ENCODE measurements at places on chromosomes 1 and 21.

GRCh38 chr1:58922302-58923089 lies 138.6 kb upstream of the JUN start:
- DNase-seq, result no peak

DNA sequence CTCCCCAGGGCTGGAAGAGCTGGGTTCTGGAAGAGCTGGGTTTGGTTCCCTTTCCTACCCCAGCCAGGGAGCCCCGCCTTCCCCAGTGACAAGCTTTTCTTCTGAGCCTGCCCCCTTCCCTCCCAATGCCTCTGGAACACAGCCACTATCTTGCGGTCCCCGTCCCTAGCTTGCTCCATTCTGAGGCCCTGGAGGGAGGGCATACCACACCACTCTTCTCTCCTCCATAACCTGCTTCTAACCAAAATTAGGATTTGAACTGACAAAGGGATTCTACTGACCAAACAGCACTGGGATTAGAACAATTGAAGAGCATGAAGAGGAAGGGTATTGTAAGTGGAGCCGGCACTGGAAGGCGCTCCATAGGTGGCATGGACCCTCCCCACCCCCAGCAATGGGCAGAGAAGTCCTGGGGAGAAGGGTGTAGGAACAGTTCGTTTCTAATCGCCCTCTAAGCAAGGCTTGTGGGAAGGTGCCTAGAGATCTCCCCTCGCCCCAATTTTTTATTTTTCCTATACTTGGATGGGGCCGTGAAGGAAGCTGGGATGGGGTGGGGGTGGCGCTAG lies 690 bp downstream of the C1orf216 start:
- no peak for DNase-seq

DNA sequence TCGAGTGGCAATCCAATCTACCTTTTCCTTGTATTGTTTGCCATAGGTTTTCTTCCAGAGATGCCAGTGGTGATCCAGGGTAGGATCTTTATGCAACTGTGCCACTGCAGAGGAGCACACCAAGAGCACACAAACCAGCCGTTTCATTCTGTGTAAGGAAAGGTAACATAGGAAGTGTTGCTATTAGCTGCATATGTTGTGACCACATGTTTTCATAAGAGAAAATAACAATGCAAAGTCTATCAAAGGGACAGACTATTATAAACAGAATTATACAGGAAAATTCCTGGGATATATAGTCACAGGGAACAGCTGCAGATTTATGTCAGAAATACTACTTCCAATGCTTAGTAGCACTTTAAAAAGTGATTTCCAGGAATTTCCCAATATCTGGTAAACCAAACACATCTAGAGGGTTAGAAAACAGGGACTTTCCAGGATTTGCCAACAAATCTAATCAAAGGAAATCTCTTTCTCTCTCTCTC lies 919 bp downstream of the CTSS start:
- no peak for DNase-seq

GRCh38 chr1:184806296-184806721 lies 51.7 kb upstream of the EDEM3 start:
- DNase-seq, result no peak

GRCh38 chr1:16205891-16206546 lies 6.4 kb downstream of the ARHGEF19 start:
- no peak for DNase-seq

GRCh38 chr1:150256554-150257341 lies 826 bp upstream of the CA14 start:
- no peak for DNase-seq

DNA sequence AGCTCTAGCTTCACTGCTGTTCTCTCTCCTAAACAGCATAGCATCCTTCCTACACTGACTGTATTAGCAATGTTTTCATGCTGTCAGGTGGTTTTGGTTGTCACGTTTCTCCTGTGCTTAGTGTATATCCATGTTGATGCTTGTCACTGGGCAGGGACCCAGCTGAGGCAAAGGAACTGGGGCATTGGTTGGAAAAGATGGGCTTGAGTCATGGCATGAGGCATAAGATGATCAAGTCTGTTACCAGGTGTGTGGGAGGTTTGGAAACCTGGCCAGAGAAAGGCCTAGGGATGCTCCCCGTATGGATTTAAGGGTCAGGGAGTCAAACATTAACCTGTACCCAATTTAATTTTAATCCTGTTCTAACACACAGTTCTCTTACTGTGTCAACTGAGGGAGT lies 69.6 kb downstream of the OSBPL9 start:
- no peak for DNase-seq

- peak; percentile 48 for DNase-seq
Measured at GRCh38 chr1:156889802-156890580, 3.5 kb upstream of the PEAR1 start.

GRCh38 chr1:15722836-15723532 lies 13.1 kb upstream of the SLC25A34 start:
- no peak for DNase-seq

GRCh38 chr21:29433366-29434059 lies 134.8 kb downstream of the BACH1 start:
- DNase-seq, result no peak

DNA sequence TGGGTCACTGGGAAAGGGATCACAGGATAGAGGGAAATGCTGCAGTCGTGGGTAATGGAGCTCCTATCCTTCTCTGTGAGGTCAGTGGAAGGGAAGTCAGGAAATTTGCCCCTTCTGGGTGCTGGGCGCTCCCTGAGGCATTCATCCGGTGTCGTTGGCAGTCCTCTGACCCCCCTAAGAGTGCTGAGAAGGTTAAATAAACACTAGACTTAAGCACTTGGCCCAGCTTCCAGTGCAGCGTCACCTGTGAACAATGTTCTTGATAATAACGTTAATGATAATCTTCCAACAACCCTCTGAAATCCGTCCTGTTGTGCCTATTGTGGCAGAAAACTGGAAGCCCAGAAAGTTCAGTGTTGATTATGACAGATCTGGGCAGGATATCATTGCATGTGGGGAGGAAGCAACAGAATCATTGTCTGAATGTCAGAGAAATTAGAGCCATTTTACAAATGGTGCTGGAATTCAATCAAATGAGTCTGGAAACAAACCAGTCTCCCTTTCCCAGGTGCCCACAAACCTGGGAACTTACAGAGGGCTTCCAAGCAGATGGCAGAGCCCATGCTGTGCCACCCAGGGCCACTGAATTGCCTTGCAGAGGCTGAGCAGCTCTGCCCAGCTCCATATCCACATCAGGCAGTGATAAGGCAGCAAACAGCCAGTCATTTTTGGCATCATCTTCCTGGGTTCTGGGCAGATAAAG lies 216.8 kb downstream of the KAZN start:
- DNase-seq, result no peak

- DNase-seq, result no peak
Measured at GRCh38 chr1:2208309-2209239, 14.0 kb upstream of the FAAP20 start.

DNA sequence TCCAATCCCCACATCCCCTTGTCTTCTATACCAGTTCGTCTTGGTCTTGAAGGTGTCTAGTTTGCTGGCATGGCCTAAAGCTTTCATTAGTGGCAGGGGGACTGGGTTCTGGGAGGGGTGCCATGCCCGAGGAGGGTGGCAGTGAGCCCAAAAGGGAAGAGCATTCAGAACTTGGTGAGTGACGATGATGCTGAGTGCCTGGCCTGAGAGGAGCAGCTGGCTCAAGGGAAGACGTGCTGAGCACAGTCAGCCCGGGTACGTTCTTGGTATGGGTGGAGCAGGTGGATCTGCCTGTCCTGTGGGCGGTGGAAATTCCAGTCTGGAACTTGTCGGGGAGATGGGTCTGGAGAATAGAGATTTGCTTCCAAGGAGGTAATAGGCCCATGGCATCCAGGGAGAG lies 4.6 kb downstream of the FDPS start:
- DNase-seq, result no peak

DNA sequence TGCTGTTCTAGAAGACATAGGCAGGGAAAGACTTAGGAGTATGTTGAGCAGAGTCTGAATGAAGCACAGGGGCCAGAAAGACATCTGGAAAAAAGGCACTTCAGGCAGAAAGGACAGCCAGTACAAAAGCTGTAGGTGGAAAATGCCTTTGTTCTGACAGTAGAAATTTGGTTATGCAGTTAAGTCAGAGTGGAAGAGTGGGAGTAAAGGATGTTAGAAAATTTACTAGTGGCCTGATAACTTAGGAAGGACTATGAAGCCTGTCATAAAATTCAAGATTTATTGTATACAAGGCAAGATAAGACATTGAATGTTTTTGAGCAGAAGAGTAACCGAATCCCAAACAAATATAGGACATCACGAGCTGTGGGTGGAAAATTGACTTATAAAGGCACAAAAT lies 987.9 kb downstream of the PLA2G4A start:
- no peak for DNase-seq

DNA sequence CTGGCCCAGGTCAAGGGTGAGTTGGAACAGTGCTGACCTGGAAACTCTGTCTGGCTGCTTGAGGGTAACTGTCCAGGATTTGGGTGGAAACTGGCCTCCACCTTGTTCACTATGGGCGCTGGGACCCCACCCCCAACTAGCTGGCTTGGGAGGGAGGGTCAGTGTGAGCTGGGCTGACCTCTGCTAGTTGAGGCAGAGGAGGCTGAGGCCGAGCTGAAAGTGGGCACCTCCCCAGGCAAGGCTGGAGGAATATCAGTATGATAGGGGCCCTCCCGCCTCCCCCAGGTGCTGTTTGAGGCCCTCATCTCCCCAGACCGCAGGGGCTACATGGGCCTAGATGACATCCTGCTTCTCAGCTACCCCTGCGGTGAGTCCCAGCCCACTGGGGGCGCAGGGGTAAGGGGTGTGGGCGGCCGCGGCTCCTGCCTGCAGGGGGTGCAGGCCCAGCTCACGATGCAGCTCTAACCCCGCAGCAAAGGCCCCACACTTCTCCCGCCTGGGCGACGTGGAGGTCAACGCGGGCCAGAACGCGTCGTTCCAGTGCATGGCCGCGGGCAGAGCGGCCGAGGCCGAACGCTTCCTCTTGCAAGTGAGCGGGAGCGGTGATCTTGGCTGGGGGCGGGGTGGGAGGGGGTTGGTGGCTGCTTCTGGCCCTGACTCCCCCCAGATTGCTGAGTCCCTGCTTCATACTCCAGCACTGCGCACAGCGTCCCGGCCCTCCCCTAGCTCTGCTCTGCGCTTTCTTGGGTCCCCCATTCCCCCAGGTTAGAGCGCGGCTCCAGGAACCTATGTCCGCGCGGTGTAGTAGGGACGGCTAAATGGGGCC lies 22.9 kb downstream of the PTPRU start:
- no peak for DNase-seq

DNA sequence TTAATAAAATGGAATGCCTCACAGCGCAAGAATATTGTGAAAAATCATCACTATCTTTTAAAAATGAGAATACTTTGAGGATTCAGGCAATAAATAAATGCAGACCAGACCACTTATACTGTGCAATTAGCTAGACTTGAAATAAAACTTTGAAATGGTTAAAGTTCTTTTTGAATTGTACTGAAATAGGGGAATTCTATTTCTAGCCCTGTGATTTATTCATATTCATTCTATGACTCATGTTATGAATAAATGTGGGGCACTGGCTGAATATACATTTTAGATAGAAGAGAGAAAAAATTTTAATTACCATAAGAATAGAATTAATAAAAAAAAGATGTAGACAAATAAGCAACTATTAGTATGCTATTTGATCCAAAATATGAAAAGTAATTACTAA lies 16.4 kb upstream of the USP25 start:
- DNase-seq, result no peak

DNA sequence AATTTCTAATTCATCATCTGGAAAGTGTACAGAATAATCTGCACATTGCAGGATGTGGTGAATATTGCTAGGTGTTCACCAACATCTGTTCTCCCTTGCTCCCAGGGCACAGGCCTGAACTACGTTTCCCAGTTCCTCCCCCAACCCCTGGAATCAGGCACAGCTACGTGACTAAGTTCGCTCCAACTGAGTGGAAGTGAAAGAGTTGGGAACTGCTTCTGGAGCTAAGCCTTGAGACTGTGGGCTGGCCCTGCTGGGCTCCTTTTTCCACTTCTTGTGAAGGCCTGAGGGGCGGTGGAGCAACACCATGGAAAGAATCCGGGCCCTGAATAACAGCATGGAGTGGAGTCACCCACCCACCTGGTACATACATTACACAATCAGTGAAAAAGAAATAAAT lies 534.6 kb downstream of the SMYD3 start:
- no peak for DNase-seq

- DNase-seq, result no peak
Measured at GRCh38 chr1:168135116-168135920, 1.4 kb downstream of the GPR161 start.

DNA sequence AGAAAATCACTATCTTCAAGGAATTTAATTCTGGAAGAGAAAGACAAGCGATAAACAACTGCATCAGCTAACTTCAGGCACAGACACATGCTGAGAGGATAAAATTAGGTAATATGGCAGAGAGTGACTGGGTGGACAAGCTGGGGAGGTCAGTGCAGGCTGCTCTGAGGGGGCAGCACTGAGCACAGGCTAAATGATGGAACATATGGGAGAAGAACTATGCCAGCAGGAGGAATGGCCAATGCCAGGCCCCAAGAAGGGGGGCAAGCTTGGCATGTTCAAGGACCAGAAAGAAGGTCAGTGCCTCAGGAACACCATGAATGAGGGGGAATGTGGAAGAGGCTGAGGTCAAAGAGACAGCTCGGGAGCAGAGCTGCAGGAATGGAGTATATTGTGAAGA lies 190.7 kb upstream of the MAP1LC3C start:
- peak; percentile 79 for DNase-seq

DNA sequence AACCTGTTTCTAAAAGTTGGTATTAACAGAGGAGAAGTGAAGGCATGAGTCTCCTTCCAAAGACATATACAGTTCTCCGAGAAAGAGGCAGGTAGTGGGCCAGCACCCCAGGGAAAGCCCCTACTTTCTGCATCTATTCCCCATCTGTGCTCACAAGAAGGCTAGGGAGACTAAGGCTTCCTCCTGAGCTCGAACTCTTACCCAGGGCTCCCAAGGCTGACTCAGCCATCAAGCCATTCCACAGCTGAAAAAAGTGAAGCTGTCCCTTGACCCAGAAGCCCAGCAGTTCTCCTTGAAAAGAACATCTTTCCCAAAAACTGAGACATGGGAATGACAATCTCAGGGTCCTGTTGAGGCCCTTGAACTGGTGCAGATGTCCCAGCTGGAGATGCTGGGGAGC lies 1.9 kb upstream of the PADI3 start:
- DNase-seq, result no peak

DNA sequence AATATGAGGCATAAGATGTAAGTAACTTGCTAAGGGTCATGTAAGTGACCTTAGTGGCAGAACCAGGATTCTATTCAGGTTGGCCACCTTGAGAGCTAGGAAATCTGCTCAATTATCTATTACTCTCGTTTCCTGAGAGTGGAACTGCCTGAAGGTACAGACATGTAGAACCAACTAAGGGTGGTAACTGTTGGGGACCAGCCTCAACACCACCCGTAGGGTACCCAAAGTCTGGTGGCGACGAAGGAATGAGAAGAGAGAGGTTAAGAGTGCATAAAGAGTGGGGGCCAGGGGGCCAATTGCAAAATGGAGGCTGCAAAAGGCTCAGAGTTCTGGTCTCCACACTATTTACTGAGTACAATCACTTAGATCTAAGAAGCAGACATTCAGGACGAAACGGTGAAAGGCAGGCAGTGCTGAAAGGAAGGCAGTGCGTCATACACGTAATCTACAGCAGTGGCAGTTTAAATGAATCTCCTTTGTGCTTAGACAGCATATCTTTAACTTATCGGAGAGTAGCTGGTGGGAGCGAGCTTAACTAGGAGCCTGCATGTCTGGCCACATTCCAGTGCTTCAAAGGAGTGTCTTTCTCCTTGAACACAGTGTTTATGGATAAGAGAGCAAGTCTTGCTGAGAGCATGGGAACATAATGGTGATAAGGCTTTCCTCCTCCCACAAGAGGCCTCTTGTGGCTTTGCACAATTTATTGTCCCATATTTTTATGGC lies 25.0 kb downstream of the SRSF4 start:
- no peak for DNase-seq

GRCh38 chr21:43766734-43767497 lies 9.2 kb downstream of the CSTB start:
- DNase-seq, result no peak

Data from NCI-H446 treated with DMSO at 0.1 percent for 48 hours (cell line).